ENCODE measurements at places on chromosomes 11 and 22. TPM values are rescaled to one million over a fixed set of nuclear protein-coding genes. Genes with fewer than 3 reads are reported as not detected.

Gene OLFML1
- 0.05 TPM for total RNA-seq

Gene OR2D2
- not detected for total RNA-seq

Gene OSM
- 4.8 TPM for total RNA-seq

GRCh38 chr11:71182791-71183677 is 69.3 kb downstream of the SHANK2 start:
- DNase-seq = no peak

Gene APOA1
- total RNA-seq = not detected

Gene CBLIF
- not detected for total RNA-seq

DNA sequence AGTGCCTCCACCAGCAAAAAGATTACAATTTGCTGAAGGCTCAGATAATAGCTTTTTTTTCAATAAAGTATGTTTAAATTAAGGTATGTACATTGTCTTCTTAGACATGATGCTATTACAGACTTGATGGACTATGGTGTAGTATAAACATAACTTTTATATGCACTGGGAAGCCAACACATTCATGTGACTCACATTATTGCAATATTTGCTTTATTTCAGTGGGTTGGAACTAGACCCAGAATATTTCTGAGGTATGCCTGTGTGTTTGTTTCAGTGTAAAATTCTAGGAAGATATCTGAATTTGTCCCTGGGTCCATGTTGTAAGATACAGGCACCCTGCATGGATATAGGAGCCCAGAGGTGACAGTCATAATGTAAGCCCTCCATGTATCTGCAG is 120.0 kb upstream of the BDNF start:
- no peak for DNase-seq

- no peak for DNase-seq
Observed at GRCh38 chr11:76794371-76795289, 11.5 kb downstream of the TSKU start.

DNA sequence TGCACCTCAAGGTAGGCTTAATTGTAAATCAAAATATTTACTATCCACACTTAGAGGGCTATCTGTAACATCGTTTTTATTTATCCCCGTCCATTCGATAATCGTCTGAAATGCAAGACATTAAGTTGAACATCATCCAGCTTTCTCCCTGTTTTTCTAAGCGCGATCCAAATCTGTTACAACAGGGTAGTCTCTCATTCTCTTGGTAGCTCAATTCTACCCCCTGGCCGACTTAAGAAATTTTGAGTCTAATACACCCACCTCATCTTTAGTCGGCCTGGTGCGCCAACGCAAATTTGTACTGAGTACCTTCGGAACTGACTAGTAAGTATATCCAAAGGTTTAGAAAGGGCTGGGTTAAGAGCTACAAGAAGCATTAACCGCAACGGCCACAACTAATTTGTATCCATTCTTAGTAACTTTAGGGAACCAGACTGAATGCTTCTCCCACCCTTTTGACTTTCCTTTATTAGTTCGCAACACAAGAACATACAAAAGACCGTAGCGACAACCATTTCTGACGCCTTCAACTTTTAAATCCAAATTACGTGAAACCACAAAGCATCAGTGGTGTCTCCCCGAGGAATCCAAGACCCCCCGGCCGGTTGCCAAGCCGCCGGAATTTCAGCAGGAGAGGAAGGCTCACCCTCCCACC is 1.0 kb upstream of the ZNF143 start:
- DNase-seq = peak; percentile 20

Gene ACER3
- 16.3 TPM for total RNA-seq

DNA sequence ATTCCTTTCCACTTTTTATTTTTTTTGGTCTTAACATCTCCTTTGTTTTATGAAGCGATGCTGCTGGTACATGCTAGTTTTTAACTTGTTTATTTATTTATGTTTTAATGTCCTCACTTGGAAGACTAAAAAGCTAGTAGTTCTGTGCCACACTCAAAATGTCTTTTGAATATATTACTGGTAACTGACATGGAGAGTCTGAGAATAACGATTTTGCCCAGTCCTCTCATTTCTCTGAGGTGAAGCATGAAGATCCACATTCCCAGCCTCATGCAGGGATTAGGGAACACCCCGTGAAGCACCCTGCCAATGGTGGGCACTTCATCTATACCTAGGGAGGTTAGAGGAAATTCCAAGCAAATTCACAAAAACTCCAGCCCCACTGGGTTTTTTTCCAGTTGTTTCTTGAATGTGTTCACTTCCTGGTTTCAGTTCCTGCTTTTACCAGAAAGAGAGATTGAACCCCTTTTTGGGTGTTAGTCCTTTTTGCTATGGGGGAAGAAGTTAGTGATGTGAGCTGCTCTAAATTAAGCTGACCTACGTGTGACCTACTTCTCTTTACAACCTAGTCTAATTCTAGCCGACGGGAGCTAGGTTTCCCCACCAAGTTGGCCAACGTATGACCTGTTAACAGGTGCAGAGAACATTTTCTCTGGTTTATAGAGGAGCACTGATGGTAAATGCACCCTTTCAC is 106.1 kb downstream of the SLC1A2 start:
- DNase-seq = no peak

- no peak for DNase-seq
Observed at GRCh38 chr11:64388894-64389293, 29.9 kb downstream of the RPS6KA4 start.

Gene C11orf91
- not detected for total RNA-seq

DNA sequence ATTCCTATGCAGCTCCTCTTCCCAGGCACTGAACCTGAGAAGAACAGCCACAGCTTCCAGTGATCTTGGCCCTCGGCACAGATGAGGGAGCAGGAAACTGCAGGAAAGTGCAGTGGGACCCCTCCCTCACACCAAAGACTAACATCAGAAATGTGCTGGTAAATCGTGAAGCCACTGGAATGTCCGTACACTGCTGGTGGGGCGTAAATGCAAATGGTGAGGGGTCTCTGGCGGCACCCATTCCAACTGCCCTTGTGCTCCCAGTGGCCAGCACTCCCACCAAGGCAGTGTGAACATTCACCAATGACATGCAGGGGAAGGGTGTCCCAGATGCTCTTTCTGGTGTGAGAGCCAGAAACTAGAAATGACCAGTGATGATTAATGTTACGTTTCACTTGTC is 574.0 kb downstream of the BRD1 start:
- no peak for DNase-seq

- no peak for DNase-seq
Observed at GRCh38 chr11:131684111-131685060, 314.0 kb downstream of the NTM start.

DNA sequence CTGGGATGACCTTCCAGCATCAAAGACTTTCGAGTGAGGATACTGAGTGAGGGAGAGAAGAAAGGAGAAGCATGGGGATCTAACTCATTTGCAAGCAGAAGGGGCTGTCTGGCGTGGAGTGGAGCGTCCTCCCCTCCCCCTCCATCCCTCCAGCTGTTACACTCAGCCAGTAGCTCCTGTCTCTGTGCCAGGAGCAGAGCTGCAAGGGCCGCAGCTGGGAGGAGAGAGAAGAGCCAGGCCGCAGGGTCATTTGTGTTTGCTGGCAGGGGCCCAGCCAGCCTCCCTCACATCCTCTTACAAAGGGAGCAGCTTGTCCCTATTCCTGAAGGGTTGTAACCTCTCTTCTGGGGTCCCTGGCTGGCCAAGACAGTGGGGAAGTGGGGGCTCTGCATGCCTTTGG is 57.9 kb downstream of the NECTIN1 start:
- DNase-seq = no peak

GRCh38 chr11:44483919-44484610 is 81.4 kb upstream of the CD82 start:
- DNase-seq = no peak

GRCh38 chr11:115238086-115238485 is 266.1 kb downstream of the CADM1 start:
- DNase-seq = no peak

GRCh38 chr11:75312346-75312745 is 39.1 kb downstream of the ARRB1 start:
- DNase-seq = no peak

Gene C22orf31
- not detected for total RNA-seq

Gene ALDH3B1
- total RNA-seq = 60.8 TPM
